ENCODE measurements at places on chromosomes 5 and 9.

DNA sequence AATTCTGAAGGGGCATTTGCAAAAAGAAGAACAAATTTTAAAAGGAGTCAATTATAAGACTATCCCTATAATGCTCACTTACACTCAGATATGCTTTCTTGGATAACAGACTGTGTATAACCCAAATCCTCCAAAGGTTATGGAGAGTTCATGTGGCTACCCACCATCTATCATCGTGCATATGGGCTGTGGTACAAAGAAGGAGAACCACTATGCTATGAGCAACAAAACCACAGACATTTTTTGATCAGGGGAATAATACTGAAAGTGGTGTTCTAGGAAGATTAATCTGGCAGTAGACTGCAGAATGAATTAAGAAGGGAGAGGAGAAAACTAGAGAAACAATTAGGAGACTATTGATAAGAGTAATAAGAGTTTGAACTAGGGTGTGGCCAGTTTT is 16.8 kb downstream of the NR3C1 start:
- no peak for DNase-seq

GRCh38 chr9:68551191-68551590 is 10.5 kb upstream of the TMEM252 start:
- DNase-seq, result no peak

DNA sequence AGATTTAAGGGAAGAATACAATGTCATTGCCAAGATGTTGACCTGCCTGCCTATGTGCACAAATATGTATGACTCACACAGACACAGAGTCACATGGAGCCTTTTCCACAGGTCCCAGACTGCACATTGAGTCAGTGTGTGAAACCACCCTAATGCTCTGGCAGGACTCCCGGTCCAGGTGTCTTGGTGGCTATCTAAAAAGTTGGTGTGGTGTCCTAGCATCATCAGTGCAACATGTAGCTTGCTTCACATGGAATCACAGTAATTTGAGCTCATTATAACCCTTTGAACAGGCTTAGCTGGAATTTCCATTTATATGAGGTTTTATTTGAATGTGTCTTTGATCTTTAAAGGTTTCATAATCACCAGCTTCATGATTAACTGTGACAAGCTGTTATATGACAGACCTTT is 10.7 kb downstream of the IFNA5 start:
- no peak for DNase-seq

GRCh38 chr5:180113660-180114303 is 42.2 kb upstream of the RNF130 start:
- DNase-seq, result no peak

DNA sequence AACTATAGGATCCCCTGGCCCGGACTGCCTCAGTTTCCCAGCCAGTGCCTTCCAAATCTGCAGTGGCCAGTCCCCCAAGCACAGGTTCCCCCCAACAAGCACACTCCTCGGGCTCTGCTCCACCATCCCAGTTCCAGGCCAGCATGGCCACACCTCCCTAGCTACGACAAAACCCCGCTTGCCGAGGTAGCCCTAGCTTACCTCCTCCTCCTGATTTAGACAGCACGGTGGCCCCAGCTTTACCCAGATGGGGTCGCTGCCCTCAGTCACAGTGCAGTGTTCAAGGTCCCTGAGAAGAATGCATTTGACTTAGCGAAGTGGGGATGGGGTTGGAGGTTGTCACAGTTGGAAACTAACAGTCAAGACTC is 40.8 kb upstream of the GARNL3 start:
- no peak for DNase-seq
